ENCODE measurements at places on chromosomes 7 and 10. TPM values are rescaled to one million over a fixed set of nuclear protein-coding genes. Genes with fewer than 3 reads are reported as not detected.

- H3K27me3 ChIP-seq: no peaks in the 10 kb centered on the region
- no peak overlapping the region for H3K4me3 ChIP-seq
- no peak for DNase-seq
- H3K27ac ChIP-seq: no peak overlapping the region
- no peaks in the 10 kb centered on the region for H3K4me1 ChIP-seq
Measured at GRCh38 chr10:82278401-82279182, 403.6 kb downstream of the NRG3 start.

DNA sequence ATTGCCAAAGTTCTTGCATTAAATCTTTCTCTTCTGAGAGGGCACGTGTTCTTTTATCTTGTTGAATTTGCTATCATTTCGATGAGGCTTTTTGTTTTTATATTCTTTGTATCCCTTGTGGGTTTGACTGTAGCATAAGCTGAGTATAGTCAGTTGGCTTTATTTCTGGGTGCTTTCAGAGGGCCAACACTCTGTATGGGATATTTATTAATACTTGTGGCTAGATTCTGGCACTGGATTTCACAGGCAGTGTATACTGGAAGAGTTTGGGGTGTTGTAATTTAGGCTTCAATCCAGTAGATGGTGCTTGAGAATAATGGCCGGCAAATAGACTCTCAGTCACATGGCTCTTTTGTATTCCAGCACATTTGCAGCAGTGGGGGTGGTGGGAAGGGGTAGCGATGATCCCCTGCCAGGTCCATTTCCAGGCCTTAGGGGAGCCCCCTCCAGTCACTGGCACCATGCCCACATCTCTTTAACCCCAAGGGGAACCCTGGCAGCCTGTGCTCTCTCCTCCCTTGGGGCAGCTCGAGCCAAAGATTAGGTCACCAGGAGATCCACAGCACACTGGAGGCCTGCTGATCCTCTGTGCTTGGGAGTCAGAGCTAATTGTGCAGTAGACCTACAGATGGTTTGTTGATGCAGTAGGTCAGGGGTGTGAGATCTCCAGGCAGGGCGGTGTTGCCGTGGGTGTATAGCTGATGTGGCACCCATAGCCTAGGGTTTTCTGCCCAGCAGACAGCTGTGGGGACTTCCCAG, 81.8 kb downstream of the PTPN20 start:
- H3K27me3 ChIP-seq: no peaks in the 10 kb centered on the region
- peak overlapping the region; percentile 41 for H3K27ac ChIP-seq
- peak; percentile 34 for DNase-seq
- no peaks in the 10 kb centered on the region for H3K36me3 ChIP-seq

GRCh38 chr7:2757361-2757903, 69.4 kb downstream of the AMZ1 start:
- H3K27ac ChIP-seq: peak overlapping the region; percentile 89
- H3K27me3 ChIP-seq: no peaks in the 10 kb centered on the region
- DNase-seq: peak; percentile 59
- peak overlapping the region; percentile 6 for H3K4me3 ChIP-seq
- H3K36me3 ChIP-seq: no peaks in the 10 kb centered on the region
- H3K4me1 ChIP-seq: peaks cover 12% of the 10 kb centered on the region

- no peaks in the 10 kb centered on the region for H3K36me3 ChIP-seq
- no peak overlapping the region for H3K4me3 ChIP-seq
- H3K27ac ChIP-seq: no peak overlapping the region
- no peaks in the 10 kb centered on the region for H3K27me3 ChIP-seq
Measured at GRCh38 chr7:22393913-22394729, 37.2 kb upstream of the RAPGEF5 start.

GRCh38 chr7:79590391-79590790, 136.9 kb upstream of the MAGI2 start:
- H3K27ac ChIP-seq: no peak overlapping the region
- no peaks in the 10 kb centered on the region for H3K36me3 ChIP-seq
- DNase-seq: no peak
- no peaks in the 10 kb centered on the region for H3K4me1 ChIP-seq

GRCh38 chr10:25725917-25726716, 207.9 kb upstream of the MYO3A start:
- H3K27me3 ChIP-seq: no peaks in the 10 kb centered on the region
- H3K36me3 ChIP-seq: no peaks in the 10 kb centered on the region

- no peak for DNase-seq
- H3K4me3 ChIP-seq: no peak overlapping the region
- H3K27me3 ChIP-seq: no peaks in the 10 kb centered on the region
Measured at GRCh38 chr7:40223451-40224127, 88.8 kb downstream of the SUGCT start.

- no peak overlapping the region for H3K4me3 ChIP-seq
- H3K4me1 ChIP-seq: no peaks in the 10 kb centered on the region
- H3K36me3 ChIP-seq: no peaks in the 10 kb centered on the region
- DNase-seq: no peak
Measured at GRCh38 chr7:51977913-51978312, 661.3 kb upstream of the COBL start.

DNA sequence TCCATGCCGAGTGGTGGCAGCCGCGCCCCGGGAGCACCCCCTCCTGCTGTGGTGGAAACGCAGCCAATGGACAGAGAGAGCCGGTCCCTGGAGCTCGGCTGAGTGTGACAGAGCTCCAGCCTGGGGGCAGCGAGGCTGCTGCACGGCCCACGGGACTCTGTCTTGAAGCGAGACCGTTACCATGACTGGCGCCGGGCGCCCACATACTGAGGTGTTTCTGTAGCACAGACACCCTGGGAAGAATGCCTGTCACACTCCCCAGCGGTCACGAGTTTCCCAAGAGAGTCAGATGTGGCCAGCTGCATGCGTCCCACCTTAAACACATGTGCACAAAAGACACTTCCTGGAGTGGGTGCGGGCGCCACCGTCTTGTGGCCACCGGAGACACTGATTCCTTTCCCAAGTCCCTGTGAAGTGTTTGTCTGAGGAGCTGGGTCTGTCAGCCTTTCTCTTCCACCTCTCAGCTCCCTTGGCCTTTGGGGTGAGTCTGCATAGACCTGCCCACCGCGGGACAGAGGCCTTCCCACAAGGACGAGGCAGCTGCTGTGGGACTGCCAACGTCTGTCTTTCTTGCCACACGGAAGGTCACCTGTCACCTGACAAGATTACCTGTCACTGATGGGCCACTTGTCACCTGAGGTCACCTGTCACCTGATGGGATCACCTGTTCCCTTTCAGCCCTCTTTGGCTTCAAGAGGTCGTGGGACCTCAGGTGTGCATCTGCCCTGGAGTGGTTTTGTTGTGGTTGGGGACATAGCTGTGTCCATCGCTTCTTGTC, 94.6 kb downstream of the DNAJB6 start:
- DNase-seq: no peak
- no peak overlapping the region for H3K27ac ChIP-seq
- no peaks in the 10 kb centered on the region for H3K27me3 ChIP-seq
- no peak overlapping the region for H3K4me3 ChIP-seq
- H3K36me3 ChIP-seq: no peaks in the 10 kb centered on the region

- H3K4me1 ChIP-seq: no peaks in the 10 kb centered on the region
- no peak overlapping the region for H3K4me3 ChIP-seq
- no peaks in the 10 kb centered on the region for H3K36me3 ChIP-seq
- DNase-seq: peak; percentile 70
- H3K27ac ChIP-seq: no peak overlapping the region
Measured at GRCh38 chr10:29304264-29304994, 15.6 kb downstream of the LYZL1 start.

GRCh38 chr10:79084012-79084971, 15.5 kb downstream of the ZMIZ1 start:
- H3K27me3 ChIP-seq: no peaks in the 10 kb centered on the region
- peak overlapping the region; percentile 74 for H3K27ac ChIP-seq
- H3K4me3 ChIP-seq: no peak overlapping the region
- peak; percentile 95 for DNase-seq
- peaks cover 54% of the 10 kb centered on the region for H3K4me1 ChIP-seq
- H3K36me3 ChIP-seq: no peaks in the 10 kb centered on the region

DNA sequence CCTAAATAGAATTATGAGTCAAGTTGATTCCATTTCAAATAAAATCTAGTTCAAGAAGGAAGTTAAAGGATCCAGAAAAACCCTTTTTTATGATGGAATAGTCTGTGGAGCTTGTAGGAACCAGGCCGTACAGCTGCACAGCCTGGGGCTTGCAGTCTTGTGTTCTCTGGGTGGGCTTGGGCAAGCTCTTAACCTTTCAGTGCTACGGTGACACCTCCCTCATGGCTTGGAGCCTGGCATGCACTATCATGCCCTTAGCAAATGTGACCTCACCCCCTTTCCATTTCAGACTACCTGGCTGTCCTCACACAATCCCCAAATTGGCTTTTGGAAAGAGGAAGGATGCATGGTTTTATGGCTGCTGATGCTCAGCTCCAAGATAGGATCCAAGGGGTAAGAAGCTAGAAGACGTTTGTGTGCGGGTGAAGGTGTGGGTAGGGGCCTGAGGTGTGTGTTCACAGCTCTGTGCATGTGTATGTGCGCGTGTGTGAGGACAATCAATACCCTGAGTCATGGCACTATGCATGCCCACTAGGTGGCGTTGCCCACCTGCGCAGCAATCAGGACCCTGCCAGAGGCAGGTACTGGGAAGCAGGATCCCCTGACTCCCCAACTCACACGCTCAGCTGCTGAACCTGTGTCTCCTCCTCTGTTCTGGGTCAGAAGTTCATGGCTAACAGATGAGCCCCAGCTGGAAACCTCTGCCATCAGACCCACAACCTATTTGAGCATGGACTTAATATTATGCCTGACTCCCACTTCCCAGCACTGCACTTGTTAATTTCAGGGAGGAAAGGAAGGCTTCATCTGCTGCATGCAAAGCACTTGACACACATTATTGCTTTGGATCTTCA, 113.4 kb downstream of the PTPN20 start:
- no peaks in the 10 kb centered on the region for H3K27me3 ChIP-seq
- peak; percentile 42 for DNase-seq
- no peak overlapping the region for H3K27ac ChIP-seq
- H3K4me3 ChIP-seq: no peak overlapping the region

The HTR5A gene
- total RNA-seq: not detected

The STEAP2 gene
- 18.0 TPM for total RNA-seq

The SEMA3D gene
- total RNA-seq: 31.0 TPM

The CYP3A5 gene
- 4.4 TPM for total RNA-seq

The PDE6C gene
- total RNA-seq: not detected

The MRC1 gene
- 33.8 TPM for total RNA-seq

The CELF2 gene
- 38.6 TPM for total RNA-seq

The CFAP70 gene
- 1.5 TPM for total RNA-seq

The C10orf90 gene
- total RNA-seq: not detected

All from uterus (tissue), 4 donors.